Islet precursor cell (in vitro differentiated cells): ENCODE measurements at places on chromosomes 1 and 21.

GRCh38 chr1:162844153-162844552, 16.8 kb downstream of the CCDC190 start:
- DNase-seq = no peak

DNA sequence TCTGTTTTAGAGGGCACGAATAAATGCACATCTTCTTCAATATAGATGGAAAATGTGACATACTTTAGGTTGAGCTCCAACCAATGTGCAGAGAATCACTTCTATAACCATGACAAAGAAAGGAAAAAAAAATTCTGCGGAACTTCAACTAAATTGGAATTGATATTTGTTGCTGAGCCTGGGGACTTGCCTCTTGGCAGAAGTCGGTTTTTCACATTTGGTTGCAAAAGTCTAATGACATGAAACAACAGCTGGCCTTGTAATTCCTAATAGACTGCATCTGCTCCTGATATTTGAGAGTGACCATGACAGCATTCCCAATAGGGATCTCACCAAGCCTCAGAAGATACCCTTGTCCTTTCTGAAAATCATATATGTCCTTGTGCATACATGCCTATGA, 112.8 kb downstream of the PRRX1 start:
- DNase-seq = no peak

DNA sequence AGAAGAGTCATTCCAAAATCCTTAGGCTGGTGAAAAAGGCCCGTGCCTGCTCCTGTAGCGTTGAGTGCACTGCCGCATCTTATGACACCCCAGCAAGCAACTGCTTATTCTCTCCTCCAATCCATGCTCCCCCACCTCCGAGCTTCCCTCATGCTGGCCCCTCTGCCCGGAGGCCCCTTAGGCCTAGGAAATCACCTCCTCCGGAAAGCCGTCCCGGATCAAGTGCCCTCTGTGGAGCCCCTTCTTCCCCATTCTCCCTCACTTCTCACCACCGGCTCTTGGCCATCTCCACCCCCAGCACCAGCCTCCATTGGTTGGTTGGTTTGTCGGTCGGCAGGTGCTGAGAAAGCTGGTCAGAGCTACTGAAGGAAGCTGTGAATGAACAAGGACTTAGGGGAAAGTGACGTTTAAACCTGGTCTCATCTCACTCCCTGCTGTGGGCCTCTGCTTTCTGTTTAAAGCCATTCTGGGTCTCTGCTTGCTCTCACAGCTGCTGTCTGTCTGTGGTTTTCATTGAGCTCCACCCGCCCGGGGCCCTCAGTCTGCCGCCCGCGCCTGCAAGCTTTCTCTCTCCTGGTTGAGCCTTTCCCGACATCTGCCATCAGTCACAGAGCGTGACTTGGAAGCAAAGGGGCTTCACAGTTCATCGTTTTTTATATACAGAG, 122.2 kb downstream of the KCNN3 start:
- DNase-seq = peak; percentile 49

DNA sequence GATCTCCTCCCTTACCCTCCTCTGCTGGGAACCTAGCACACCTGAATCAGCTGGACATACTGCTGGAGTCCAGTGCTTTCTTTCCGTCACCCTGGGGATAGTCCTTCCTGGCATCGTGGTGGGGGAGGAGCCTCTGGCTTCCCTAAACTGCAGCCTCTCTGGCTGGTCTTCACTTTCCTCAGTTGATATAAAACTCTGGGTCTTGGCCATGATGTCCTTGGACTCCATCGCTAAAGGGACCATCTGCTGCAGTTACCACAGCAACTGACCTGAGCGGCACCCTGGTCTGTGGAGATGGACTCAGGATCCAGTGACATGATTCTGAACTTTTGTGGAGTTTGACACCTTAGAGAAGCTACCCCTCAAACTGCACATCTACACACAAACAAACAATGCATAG, 22.8 kb downstream of the PARS2 start:
- no peak for DNase-seq

DNA sequence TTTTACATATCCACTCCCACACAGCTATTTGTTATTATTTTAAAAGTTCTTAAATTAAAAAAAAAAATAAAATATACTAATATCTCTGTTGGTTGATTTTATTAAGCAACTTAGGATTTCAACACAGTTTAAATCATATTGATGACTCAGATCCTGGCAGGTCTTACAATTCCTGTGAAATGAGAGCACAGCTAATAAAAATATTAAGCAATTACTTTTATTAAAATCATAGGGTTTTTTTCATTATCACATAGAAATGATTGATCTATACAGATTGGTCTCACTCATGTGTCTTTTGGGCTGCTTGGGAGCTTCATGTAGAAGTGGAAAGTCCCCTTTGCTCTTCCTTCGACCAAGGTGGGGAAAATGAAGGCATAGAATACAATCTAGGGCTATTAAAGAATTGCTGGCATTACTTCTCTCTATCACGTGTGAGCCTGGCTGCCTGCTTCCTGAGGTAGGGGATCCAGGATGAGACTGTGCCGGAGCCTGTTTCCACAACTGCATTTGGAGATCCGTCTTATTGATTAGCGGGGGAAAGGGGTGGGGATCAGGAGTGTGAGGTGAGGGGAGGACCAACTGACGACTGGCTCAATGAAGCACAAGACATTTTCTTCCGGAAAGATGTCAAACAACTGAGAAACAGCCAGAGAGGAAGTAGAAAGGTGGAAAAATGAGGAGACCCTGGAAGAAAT, 858.0 kb downstream of the USP25 start:
- peak; percentile 72 for DNase-seq

DNA sequence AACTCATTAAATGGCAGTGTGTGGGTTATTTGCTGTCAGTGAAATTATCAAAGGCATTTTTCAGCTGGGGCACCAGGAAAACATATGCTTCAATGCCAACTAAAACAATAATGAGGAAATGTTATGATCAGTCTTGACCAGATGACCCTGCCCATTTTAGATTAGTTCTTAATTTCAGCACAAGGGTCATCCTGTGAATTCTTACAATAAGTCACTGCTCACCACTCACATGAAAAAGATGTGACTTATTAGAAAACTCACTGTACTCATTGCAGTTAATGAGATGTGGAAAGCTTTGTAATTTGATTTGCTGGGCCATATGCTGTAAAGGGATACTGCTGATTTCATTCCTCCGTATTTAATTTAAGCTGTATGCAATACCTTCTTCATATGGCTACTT, 178.5 kb upstream of the LMO4 start:
- DNase-seq = no peak

GRCh38 chr1:179876300-179876715, 1.3 kb downstream of the TOR1AIP2 start:
- DNase-seq = no peak

GRCh38 chr1:186155594-186155993, 219.5 kb downstream of the TPR start:
- DNase-seq = peak; percentile 57

DNA sequence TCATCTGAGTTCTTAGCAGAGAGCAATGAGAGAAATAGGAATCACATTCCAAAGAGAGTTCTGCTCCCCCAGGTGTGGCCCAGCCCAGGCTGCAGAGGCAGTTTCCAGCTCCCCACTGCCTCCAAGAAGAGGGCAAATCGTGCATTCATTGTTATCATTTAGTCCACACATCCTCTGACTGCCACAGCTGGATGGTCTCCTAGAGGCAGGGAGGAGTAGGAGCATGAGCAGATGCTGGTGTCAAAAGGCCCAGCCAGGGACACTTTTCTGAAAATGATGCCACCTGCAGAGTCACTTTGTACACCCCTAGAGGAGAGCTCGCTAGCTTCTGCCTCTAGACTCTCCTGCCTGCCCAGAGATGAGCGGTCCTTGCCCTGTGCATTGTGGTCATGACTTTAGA, 33.6 kb upstream of the GNPAT start:
- DNase-seq = no peak

DNA sequence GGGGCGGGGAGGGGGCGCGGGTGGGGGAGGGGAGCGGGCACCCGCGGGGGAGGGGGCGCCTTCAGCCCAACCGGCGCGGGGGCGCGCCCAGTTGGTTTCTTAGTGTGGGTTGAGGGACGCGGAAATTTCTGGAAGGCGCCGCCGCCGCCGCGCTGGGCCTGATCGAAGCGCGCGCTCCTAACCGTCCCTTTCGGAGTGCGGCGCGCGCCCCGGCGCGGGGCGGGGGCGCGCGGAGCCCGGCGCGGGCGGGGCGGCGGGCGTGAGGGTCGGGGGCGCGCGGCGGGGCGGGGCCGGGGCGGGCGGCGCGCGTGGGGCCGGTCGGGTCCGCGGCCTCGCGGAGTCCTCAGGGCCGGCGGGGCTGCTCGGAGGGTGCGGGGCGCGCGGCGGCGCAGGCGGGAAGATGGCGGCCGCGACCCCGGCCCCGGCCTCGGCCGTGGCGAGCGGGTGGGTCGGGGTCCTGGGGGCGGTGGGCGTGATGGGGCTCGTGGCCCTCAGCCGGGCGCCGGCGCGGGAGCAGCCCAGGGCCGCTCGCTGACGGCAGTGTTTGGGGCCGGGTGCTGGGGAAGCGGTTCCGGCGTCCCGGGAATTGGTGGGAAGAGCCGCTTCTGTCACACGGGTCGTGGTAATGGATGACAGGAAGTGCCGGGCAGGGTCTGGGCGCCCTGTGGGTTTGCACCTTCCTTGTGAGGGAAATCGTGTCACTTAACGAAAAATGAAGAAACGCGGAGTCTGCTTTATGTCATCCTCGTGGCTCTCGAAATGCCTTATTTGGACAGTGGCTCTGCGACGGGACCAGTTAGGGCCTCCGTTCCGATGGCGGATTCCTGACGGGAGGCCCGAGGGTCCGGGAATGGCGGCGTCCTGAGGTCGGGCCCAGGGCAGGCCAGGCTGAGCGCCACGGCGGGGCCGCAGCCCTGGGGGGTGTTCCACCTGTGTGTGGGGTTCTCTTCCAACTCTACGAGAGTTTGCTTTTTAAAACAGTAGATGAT, 764 bp downstream of the PKNOX1 start:
- DNase-seq = peak; percentile 79

- no peak for DNase-seq
These were observed 73.3 kb downstream of the TNFSF18 start for GRCh38 chr1:172977296-172978017.

DNA sequence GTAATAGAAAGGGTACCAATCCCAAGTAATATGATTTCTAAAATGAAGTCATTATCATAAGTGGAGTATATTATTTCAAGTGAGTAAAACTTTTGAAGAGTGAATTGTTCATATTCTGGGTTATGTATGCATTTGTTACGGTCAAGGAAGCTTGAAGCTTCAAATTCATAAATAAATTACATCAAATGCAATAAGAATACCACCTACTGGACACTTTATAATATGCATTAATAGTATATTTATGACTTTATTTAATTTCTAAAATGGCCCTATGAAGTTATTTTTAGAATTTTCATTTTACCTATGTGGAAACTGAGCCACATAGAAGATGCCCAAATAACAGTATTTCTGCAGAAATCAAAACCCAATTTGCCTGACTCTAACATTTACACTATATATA, 260.6 kb downstream of the SMYD3 start:
- no peak for DNase-seq

- DNase-seq = no peak
These were observed 13.1 kb upstream of the LPGAT1 start for GRCh38 chr1:211843507-211844298.

- DNase-seq = no peak
These were observed 63.3 kb downstream of the FYB2 start for GRCh38 chr1:56755911-56756310.

DNA sequence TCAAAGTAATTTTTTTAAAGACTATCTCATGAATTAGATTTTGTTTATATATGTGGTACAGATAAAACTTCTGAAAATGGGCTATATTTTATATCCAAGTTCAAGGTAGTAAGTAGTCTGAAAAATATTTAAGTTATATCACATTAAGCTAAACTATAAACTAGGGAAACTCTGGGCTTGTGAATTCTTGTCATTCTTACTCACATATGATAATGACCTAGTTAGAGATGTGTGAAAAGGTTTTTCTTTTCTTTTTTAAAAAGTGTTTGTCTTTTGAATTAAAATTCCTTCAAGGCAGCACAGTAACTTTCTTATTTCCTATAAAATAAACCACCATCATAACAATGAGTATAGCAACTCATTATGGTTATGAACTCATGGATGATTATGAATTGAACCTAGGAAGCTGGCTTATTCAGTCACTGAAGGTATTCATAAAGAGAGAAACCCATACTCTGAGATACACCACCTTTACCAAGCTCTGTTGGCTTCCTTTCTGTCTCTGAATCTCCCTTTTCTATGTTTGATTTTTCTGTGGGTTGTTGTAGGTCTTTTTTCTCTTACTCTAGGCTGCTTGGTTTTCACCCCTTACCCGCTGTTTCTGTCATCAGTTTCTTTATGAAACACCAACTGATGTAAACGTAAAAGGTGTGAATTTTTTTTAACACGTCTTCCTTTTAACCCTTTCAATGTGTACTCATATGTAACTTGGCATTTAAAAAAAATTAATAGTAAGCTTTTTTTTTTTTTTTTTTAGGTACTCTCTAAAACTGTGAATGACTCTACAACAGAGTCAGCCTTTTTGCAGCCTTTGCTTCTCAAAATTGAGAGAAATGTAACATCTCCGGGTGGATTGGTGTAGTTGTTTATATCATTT, 25.2 kb downstream of the IL12RB2 start:
- no peak for DNase-seq

- peak; percentile 70 for DNase-seq
These were observed 5.7 kb upstream of the KCNE1 start for GRCh38 chr21:34517491-34518245.

GRCh38 chr1:248521856-248522255, 14.0 kb downstream of the OR2G6 start:
- peak; percentile 37 for DNase-seq

DNA sequence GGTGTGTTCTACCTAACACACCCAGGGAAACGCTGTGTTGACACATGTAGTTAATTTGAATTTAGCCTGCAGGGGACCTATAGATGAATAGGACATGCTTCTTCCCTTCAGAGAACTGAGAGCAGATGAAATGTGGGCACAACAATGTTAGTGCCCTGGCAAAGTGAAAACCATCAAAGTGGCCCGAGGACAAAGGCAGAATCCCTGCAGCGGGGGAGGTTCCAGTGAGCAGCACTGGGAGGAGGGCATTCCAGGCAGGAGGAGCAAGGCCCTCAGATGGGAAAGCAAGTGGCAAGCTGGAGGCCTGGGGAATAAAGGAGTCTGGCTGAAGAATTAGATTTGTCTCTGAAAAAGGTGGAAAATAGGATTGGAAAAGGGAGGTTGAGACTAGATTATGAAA, 37.2 kb downstream of the C1orf94 start:
- DNase-seq = no peak

DNA sequence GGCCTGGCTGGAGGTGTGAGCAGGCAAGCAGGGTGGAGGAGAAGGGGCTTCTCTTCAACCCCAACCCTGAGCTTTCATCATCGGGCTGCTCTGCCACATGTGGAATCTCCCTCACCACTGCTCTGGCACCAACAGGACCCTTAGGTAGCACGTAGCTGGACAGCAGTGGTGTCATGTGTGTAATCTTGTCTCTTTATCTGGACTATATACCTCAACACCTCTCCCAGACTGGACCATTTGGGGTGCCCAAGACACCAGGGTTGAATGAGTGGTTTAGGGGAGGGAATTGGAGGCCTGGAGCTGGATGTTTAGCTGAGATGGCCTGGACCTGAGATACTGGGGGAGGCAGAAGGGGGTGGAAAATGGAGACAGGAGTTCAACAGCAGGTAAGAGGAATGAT, 63.0 kb downstream of the UBE2T start:
- DNase-seq = peak; percentile 32
